Adrenal gland (tissue), 19 donors: ENCODE measurements at places on chromosomes 5 and 9. TPM values are rescaled to one million over a fixed set of nuclear protein-coding genes. Genes with fewer than 3 reads are reported as not detected.

GRCh38 chr5:169867347-169867746, 112.9 kb downstream of the INSYN2B start:
- H3K4me1 ChIP-seq: no peaks in the 10 kb centered on the region
- H3K27me3 ChIP-seq: no peaks in the 10 kb centered on the region
- no peak overlapping the region for H3K4me3 ChIP-seq
- no peaks in the 10 kb centered on the region for H3K36me3 ChIP-seq
- H3K27ac ChIP-seq: no peak overlapping the region

DNA sequence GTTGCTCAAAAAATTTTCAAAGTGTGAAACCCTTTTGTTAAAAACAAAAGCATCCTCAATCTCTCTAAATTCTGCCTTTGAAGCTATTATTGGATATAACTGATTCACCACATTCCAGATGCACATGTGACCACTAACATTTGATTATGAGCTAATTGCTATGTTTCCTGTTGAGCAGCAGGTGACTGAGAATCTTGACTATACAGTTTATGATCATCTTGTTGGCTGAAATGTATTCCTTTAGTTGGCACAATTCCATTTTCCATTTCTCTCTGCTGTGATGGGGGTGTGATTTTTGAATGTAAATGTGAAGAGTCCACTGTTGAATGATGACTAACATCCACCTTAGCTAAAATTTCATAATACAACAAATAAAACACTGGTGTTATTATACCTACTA, 10.7 kb downstream of the LYSMD3 start:
- no peaks in the 10 kb centered on the region for H3K27me3 ChIP-seq
- no peak overlapping the region for H3K27ac ChIP-seq
- H3K36me3 ChIP-seq: no peaks in the 10 kb centered on the region

GRCh38 chr9:112380825-112381221, 915 bp downstream of the HSDL2 start:
- H3K4me3 ChIP-seq: peak overlapping the region; percentile 56
- H3K4me1 ChIP-seq: peaks cover 50% of the 10 kb centered on the region
- peak overlapping the region; percentile 98 for H3K27ac ChIP-seq
- H3K36me3 ChIP-seq: no peaks in the 10 kb centered on the region
- H3K27me3 ChIP-seq: no peaks in the 10 kb centered on the region

The GALNT12 gene
- total RNA-seq: 4.1 TPM

The SARDH gene
- 9.6 TPM for total RNA-seq

GRCh38 chr5:164359260-164360255, 854.1 kb downstream of the MAT2B start:
- H3K4me3 ChIP-seq: no peak overlapping the region
- no peaks in the 10 kb centered on the region for H3K27me3 ChIP-seq
- H3K27ac ChIP-seq: no peak overlapping the region
- no peaks in the 10 kb centered on the region for H3K4me1 ChIP-seq

The POU5F2 gene
- total RNA-seq: 0.95 TPM

The DCAF12 gene
- 66.4 TPM for total RNA-seq

The FLT4 gene
- total RNA-seq: 19.9 TPM

GRCh38 chr5:126395198-126395597, 28.0 kb upstream of the GRAMD2B start:
- no peak for DNase-seq
- H3K4me3 ChIP-seq: no peak overlapping the region
- no peaks in the 10 kb centered on the region for H3K4me1 ChIP-seq
- H3K27me3 ChIP-seq: no peaks in the 10 kb centered on the region
- H3K27ac ChIP-seq: no peak overlapping the region

DNA sequence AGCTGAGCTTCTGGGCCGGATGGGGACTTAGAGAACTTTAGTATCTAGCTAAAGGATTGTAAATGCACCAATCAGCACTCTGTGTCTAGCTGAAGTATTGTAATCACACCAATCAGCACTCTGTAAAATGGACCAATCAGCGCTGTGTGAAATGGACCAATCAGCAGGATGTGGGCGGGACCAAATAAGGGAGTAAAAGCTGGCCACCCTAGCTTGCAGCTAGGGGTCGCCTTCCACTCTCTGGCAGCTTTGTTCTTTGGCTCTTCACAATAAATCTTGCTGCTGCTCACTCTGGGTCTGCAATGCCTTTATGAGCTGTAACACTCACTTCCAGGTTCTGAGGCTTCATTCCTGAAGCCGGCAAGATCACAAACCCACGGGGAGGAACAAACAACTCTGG, 354.0 kb downstream of the PRR16 start:
- no peak overlapping the region for H3K27ac ChIP-seq
- H3K27me3 ChIP-seq: no peaks in the 10 kb centered on the region
- no peak overlapping the region for H3K4me3 ChIP-seq
- H3K4me1 ChIP-seq: no peaks in the 10 kb centered on the region
- H3K36me3 ChIP-seq: no peaks in the 10 kb centered on the region
- DNase-seq: no peak

GRCh38 chr9:119905724-119906123, 536.5 kb upstream of the BRINP1 start:
- H3K27ac ChIP-seq: no peak overlapping the region
- H3K4me3 ChIP-seq: no peak overlapping the region
- H3K36me3 ChIP-seq: no peaks in the 10 kb centered on the region
- no peaks in the 10 kb centered on the region for H3K27me3 ChIP-seq
- DNase-seq: no peak
- H3K4me1 ChIP-seq: no peaks in the 10 kb centered on the region

The SLC25A25 gene
- total RNA-seq: 20.5 TPM

The CCL27 gene
- not detected for total RNA-seq

The MEIKIN gene
- total RNA-seq: not detected

DNA sequence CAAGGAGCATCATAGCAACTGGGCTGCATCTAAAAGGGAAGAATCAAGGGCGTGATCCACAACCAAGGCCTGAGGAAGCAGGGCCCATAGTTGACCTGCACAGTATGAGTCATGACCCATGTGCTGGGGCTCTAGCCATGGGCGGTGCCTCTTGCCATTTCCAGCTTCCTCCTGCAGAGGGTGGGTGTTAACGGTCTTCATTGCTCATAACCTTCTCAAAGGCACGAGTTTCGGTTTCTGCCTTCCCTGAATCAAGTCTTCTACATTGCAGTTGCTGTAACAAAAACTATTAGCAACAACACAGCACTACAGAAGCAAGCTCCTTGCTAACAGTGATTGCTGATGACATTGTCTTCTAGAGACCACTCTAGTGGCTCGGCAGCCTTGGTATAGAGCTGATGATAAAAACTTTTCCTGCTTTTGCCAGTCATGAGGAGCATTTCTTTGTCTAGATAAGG, 66.9 kb downstream of the CTSL start:
- no peaks in the 10 kb centered on the region for H3K27me3 ChIP-seq
- H3K36me3 ChIP-seq: no peaks in the 10 kb centered on the region
- DNase-seq: peak; percentile 33
- H3K4me1 ChIP-seq: no peaks in the 10 kb centered on the region

DNA sequence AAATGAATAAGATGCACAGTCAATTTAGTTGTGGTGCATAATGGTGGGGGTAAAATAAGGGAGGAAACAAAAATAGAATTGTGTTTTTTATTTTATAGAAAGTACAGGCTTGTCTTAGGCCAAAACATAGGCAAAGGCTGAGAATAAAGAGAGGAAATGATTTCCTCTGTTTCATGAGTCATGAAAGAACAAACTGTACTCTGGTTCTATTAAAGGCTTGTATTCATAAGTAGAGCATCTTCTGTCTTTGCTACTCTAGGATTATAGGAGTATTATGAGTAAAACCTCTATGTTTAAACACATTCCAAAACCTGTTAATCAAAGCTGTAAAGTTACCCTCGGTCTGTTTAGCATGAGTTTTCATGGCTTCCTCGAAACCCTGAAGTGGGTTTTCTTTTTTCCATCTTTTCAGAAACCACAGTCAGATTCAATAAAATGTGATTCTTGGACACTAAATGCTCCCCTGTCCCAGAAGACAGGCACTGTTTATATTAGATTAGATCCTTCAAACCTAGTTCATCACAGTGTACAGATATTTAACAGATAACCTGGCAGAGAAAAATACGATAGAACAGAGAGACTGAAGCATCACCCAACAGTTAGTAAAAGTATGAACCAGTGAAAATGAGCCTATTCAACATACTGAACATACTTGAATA, 473.9 kb upstream of the CYLC2 start:
- H3K27me3 ChIP-seq: no peaks in the 10 kb centered on the region
- no peaks in the 10 kb centered on the region for H3K36me3 ChIP-seq
- no peaks in the 10 kb centered on the region for H3K4me1 ChIP-seq
- H3K4me3 ChIP-seq: no peak overlapping the region
- DNase-seq: no peak

DNA sequence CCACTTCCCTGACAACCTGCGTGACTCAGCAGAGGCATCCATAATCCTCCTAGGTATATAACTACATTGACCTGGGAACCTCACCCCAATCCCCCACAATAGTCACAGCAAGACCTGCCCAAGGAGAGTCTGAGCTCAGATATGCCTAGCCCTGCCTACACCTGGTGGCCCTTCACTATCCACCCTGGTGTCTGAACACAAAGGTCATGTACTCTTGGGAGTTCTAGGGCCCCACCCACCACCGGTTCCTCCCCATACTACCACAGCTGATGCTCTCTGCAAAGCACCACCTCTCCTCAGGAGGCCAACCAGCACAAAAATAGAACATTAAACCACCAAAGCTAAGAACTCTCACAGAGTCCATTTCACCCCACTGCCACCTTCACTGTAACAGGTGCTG, 34.8 kb upstream of the CARTPT start:
- no peak overlapping the region for H3K27ac ChIP-seq
- no peaks in the 10 kb centered on the region for H3K36me3 ChIP-seq
- H3K4me1 ChIP-seq: no peaks in the 10 kb centered on the region

The PCDHGB1 gene
- 1.9 TPM for total RNA-seq

DNA sequence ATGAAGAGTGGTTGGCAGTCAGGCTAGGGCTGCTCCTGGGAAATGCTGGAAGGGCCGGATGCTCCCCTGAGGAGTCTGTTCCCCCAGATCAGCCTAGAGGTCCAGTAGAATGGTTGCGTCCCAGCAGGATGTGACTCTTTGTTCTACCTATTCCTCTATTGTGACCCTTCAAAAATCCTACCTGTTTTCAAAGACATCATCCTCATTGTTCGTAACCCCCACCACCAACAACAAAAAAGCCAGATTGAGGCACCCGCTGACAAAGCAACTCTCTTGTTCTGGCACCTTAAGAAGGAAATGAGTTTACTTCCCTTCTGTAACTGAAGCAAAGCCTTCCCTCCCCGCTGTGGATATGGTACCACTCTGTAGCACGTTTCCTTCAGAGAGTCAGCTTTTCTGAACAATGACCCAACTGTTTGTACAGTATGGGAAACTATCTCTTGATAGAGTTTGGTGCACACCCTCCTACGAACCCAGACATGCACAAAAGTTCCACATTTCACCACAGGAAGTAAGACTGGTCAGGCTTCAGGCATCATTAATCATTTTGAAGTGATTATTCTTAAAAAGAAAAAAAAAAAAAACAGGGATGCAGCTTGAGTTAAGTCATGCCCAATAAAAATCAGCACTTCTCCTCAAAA, 207.2 kb downstream of the ENC1 start:
- no peaks in the 10 kb centered on the region for H3K4me1 ChIP-seq
- no peaks in the 10 kb centered on the region for H3K36me3 ChIP-seq
- no peak overlapping the region for H3K4me3 ChIP-seq
- H3K27me3 ChIP-seq: no peaks in the 10 kb centered on the region
- no peak for DNase-seq

- no peak for DNase-seq
- H3K4me3 ChIP-seq: no peak overlapping the region
- no peaks in the 10 kb centered on the region for H3K27me3 ChIP-seq
- peak overlapping the region; percentile 44 for H3K27ac ChIP-seq
Observed at GRCh38 chr5:10265245-10266109, 15.4 kb downstream of the CCT5 start.

The PCDHAC2 gene
- 0.30 TPM for total RNA-seq

- H3K36me3 ChIP-seq: no peaks in the 10 kb centered on the region
- no peak overlapping the region for H3K4me3 ChIP-seq
- DNase-seq: no peak
Observed at GRCh38 chr9:116806075-116806474, 119.0 kb downstream of the TRIM32 start.
